Femur (tissue), 1 donor: ENCODE measurements at places on chromosomes 16 and 17.

GRCh38 chr16:2002406-2003230 lies 7.0 kb downstream of the ZNF598 start:
- no peak for DNase-seq

- no peak for DNase-seq
These were observed 33.0 kb downstream of the TEX2 start for GRCh38 chr17:64229815-64230728.

- DNase-seq, result no peak
These were observed 96.2 kb downstream of the BANP start for GRCh38 chr16:88047462-88047861.

- peak; percentile 92 for DNase-seq
These were observed 39.2 kb upstream of the GSE1 start for GRCh38 chr16:85573696-85574641.

- no peak for DNase-seq
These were observed 35.6 kb downstream of the TENT4B start for GRCh38 chr16:50188619-50189136.

DNA sequence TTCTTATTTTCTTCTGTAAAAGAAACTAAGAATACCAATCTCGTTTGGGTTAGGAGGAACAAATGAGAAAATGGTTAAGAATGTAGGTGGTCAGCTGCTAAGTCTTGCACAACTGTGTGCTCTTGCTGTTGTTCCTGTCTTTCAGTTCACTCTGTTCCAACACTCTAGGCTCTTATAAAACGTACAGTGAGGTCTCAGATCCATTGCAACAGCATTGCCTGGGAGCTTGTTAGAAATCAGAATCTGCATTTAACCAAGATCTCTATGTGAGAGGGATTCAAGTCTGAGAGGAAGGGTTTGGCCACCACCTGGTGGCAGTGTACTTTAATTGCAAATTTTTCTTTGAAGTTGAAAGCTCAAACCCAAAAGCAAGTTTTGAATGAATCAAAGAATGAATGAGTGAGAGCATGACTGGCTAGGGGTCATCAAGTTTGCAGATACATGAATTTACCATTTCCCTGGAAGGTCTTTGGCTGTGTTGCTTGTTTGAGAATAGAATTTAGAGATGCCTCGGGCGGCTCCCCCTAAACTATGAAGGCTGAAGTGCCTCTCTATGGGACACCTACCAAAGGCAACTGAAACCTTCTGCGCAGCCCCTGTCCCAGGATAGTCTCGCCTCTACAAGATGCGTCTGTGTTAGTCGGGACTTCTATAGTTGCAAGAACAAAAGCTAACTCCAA lies 2.5 kb downstream of the ALOX15B start:
- no peak for DNase-seq

GRCh38 chr17:45656527-45657181 lies 127.5 kb upstream of the CRHR1 start:
- DNase-seq, result no peak

DNA sequence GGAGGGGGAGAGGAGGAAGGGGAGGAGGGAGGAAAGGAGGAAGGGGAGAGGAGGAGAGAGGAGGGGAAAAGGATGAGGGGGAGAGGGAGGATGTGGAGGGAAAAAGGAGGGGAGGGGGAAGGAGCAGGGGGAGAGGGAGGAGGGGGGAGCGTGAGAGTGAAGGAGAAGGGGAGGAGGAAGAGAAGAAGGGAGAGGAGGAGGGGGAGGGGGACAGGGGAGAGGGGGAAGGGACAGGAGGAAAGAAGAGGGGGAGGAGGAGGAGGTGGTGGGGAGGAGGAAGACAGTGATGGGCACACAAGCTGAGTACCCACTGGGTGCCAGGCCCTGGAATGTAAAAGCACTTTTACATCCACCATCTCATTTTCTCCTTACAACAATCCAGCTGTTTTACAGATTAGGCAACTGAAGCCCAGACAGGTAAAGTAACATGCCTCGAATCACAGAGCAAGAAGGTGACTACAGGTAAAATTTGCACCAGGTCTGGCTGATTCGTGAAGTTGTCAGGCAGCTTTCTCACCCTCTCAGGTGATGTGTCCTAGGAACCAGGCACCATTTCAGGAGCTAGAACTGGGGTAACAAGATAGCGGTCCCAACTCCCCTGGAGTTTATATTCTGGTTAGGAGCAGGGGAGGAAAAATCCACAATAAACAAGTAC lies 10.0 kb upstream of the LITAF start:
- no peak for DNase-seq

DNA sequence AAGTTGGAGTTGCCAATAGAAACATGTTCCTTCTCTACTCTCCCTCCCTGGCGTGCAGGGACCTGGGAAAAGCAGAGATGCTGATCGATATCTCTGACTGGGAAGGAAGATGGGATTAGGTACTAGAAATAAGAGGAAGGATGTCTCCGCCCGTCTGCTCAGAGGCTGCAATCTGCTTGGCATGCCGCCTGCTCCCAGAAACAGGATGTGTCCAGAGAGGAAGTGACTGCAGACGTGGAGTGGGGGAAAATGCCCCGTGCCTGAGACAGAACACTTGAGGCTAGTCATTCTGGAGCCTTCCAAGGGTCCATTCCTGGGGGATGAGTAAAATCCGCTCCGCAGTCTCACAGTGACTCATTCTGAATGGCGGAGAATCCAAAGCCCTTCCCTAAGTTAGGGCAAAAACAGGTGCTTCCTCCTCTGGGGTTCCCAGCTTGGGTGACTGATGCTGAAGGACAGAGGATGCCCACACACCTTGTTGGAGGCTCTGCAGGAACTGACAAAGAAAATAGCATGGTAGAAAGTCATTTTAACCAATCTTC lies 45.0 kb upstream of the SMURF2 start:
- DNase-seq, result peak; percentile 84

- no peak for DNase-seq
These were observed 6.0 kb upstream of the SLC16A3 start for GRCh38 chr17:82222816-82223215.

- DNase-seq, result no peak
These were observed 6.4 kb upstream of the CACNG4 start for GRCh38 chr17:66957951-66958579.
